EL (cell line): ENCODE measurements at places on chromosomes 7 and 10.
A peak's percentile ranks its signal among the peaks of the same experiment; 100 is the strongest.

DNA sequence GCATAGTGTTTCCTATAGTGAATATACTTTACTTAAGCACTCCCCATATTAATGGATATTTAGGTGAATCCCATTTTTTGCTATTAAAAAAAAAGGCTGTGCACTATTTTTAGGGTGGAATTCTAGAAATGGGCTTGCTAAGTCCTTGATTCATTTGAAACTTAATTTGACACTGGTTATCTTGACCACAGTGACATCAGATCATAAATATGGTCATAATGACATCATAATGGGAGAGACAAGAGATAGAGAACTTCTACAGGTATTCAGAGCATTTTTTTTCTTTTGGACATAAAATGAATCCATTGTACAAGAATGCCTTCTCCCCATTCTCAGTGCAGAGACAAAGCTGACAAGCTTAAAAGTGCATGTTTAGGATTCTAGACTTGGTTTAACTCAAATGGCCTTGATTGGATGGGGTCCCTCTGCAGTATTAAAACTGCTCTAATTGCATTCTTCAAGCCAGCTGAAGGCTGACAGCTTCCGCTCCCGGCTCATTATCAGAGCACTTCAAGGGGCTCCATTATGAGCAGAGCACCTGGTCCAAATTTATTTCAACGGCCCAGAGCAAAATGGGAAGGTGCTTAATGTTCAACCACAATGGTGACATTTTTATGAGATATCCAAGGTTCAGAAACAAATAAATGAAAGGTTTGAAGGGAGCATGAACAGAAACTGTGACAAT lies 104.8 kb downstream of the JAZF1 start:
- DNase-seq: peak; percentile 43

- no peak for DNase-seq
Observed at GRCh38 chr10:114537736-114538135, 120.3 kb downstream of the ABLIM1 start.

DNA sequence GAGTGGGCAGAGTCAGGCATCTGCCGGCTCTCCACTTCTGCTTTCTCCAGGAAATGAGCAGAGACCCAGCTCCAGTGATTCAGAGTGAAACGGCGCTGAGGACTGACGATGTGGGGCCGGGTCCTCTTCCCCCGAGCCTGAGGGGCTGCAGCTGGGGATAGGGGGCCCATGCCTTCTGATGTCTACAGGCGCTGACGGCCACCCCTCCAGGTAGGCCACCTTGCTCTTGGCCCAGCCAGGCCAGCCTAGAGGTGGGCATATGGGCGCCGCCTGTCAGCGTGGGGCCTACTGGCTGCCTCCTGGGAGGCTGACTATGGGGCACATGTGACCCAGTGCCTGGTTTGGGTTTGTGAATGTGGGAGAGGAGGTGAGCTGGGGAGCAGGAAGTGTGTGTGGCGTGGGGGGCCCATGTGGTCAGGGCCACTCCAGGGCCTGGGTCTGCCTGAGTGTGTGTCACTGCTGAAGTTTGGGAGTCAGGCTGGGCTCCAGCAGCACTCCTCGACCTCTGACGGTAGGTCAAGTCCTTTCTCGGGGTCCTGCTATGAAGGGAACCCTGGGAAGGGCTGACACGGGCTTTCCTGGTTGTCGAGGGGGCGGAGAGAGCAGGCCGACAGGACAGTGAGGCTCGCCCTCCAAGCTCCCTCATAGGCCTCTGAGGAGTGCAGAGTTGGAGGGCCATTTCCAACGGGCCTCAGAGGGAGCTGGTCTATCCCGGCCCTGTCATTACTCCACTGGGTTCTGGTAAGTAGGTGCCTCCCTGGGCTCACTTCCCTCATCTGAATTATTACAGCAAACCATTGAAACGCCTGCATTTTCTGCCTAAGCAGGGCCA lies at the start of gene WDFY4:
Gene WDFY4 (plus strand): TSS at position 82 of the 832 bp plus-strand sequence. CDS start 24,860 bp downstream, outside the sequence.
- no peak for DNase-seq

- DNase-seq: no peak
Observed at GRCh38 chr7:96548664-96549063, 161.0 kb downstream of the SEM1 start.

DNA sequence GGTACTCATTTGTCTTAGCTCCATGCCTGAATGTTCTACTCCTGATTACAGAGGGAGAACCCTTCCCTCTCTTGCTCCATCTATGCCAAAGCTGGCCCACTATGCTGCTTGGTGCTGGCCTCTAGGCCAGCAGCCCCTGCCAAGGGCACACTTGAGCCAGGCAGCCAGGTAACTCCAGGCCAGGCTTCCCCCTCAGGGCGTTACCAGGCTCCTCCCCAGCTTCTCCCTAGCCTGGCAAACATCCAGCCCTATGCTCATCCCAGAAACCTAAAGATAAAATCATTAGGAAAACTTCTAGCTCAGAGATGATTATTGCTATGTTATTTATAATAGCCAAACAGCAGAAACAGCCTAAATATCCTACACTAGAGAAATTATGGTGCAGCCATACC lies 103.7 kb downstream of the KCNMA1 start:
- DNase-seq: peak; percentile 48

GRCh38 chr7:20216406-20217036 lies 663 bp downstream of the MACC1 start:
- DNase-seq: no peak

DNA sequence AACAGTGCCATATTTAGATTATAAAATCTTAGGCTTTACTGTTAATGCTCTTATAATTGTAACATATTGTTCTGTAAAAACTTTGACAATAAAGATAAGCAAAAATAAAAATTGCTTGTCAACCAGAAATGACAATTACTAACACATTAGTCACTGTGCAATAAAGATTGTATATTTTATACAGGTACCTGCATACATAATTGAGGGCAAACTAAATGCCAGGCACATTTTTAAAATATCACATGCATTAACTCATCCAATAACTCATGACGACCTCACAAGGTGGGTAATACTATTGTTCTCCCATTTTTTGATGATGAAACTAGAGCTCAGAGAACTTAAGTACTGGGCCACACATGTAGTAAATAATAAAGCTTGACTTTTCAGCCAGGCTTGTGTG lies 1020.2 kb upstream of the C7orf33 start:
- DNase-seq: peak; percentile 19

GRCh38 chr10:35852721-35853120 lies 210.6 kb upstream of the FZD8 start:
- no peak for DNase-seq

DNA sequence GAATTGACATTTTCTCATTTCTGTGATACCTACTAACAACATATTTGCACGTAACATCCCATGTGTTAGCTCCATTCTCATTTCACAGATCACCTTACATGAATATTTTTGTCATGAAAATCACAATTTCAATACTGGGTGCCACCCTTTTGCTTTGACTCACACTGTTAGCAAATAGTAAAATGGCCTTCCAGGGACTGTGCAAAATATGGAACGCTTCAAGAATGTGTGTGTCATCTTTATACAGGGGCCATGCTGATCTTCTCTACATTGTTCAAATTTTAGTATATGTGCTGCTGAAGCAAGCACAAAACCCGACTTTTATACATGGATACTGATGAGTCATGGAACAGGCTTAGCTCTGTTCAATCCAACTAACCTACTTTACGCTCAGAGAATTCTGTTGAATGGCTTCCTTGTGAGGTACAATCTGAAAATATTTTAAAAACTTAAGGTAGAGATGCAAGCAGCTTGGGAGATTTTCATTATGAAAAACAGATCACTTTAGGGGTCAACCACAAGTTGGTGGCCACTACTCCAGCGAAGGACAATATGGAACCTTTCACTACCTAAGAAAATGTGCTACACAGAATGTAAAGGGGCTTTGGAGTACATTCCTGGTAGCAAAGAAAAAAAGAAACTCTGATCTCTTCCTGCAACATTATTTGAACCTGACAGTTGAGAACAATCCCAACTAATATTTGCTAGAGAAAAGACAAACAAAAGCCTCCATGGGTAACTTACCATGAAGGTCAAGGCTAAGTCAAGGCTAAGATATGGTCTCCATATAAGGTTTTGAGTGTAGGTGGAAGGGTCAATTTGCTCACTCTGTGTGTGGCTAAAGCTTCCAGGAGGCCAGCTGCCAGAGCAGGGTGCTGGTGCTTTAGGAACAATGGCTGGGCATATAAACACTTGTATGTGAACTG lies 11.9 kb downstream of the ANKRD26 start:
- no peak for DNase-seq

- peak; percentile 90 for DNase-seq
Observed at GRCh38 chr7:22001345-22002004, 55.8 kb upstream of the CDCA7L start.

- no peak for DNase-seq
Observed at GRCh38 chr7:45643630-45644029, 69.5 kb downstream of the ADCY1 start.

GRCh38 chr10:114694752-114695151 lies 36.7 kb upstream of the ABLIM1 start:
- peak; percentile 35 for DNase-seq

DNA sequence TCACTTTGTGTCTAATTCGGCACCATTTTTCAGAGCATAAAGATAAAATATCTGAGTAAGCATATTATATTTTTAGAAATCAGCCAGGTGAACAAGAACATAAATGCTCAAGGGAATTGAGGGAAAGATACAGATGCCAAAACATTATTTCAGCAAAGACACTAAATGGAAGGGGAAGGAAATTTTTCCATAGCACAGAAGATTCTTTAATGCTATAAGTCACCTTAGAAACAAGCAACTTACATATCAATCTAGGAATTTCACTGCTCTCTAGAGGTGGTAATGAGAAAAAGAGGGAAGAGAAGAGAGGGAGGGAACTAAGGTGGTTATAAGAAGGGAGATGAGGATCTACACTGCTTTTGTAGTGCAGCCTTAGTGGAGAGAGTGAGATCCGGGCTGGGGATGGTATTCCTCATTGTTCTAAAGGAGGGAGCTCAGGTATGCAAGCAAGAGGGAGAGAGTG lies 20.4 kb downstream of the ZNF365 start:
- DNase-seq: no peak

DNA sequence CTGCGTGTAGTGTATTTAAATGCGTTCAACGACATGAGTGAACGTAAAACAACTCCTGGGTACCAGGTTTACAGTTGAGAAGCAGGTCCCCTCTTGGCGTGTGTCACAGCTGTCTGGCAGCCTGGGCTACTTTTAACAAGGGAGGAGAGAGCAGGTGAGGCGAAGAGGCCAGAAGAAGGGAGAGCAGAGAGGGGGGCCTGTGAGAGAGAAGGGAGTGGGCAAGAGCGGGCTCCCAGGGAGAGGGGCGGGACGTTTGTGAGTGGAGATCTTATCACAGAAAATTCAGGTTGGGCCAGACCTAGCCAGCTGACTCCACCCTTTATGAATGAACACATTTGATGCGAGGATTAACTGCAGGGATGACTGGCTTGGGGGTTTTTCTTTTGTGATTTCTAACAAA lies 154.0 kb downstream of the CAMK1D start:
- no peak for DNase-seq

DNA sequence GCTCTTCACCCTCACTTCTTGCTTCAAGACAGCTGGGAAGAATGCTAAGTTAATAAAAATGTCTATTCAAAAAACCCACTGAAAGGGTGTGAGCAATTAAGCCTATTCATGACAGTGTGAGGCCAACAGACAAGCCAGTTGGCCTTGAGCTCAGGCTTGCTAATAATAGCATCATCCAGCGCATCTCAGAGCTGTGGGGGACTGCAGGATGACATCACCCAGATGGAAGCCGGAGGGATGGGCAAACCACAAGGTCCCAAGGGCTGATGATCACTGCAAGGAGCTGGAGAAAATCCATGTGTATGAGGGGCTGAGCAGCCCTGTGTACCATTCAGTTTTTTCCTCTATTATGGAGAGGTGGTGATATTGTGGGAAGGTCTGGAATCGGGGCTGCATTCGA lies 770.4 kb downstream of the TNS3 start:
- peak; percentile 96 for DNase-seq

- no peak for DNase-seq
Observed at GRCh38 chr7:9657257-9657656, 1223.8 kb downstream of the NXPH1 start.

DNA sequence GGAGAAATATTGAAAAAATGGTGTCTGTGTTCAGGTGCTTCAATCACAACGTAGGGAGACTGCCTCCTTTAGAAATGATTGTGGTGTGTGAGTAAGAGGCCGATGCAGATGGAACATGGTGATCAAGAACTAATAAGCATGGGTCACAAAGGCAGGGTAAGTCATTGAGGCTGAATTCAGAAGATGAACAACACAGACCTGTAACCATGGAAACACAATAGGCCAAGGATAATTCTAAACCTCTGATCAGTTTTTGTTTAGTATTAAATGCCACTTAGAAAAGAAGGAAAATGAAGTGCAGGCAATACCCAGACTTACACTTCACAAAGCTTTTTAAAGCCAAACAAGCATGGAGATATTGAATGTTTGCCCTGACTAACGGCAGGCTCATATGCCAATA lies 32.8 kb upstream of the TAS2R16 start:
- no peak for DNase-seq

- peak; percentile 18 for DNase-seq
Observed at GRCh38 chr7:121563177-121563576, 167.1 kb upstream of the FAM3C start.

DNA sequence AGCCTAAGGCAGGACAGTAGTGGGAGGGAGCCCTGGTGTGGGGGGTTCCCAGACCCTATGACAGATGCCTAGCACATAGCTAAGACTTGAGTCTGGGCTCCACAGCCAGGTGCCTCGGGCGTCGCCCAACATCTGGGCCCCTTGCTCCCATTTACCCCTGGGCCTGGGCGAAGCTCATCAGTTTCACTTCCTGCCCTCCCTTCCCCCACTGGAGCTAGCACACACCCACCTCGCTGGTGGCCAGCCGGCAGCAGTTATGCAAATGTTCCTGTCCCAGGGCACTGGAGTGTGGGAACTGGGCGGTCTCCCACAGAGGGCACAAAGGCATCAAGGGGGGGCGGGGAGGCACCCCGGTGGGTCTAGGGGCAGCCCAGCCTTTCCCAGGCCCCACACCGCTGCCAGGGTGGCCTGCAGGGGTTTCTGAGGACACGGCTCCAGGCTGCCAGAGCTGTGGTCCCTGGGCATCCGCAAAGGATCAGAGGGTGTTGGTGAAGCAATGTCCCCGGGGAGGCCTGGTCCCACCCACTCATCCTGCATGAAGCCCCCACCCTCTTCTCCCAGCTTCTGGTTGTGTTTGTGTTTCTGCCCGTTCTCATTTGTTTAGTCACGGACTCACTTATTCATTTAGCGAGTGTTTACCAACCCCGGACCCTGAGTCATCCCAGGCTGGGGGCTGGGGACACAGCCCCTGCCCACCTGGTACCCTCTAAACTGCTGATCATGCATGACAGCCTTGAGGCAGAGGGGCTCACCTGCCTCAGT lies 20.4 kb downstream of the SH2B2 start:
- peak; percentile 57 for DNase-seq

GRCh38 chr10:22501413-22501812 lies 156.1 kb downstream of the SPAG6 start:
- no peak for DNase-seq

DNA sequence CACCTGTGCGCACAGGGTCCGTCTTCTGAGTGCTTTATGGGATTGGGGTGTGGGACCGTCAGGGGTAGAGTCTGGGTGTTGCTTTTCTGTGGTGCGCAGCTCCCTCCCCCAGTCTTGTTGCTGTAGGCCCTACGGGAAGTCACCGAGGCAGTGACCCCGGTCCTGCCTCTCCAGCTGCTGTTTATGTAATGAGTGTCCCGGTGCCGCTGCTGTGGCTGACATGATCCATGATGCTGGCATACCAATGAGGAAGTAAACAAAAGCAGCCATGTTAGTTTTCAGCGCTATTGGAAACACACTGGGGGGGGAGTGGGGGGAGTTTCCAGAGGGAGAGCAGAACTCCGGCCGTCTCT lies 1.1 kb downstream of the TRIM8 start:
- peak; percentile 79 for DNase-seq

GRCh38 chr7:73769481-73770001 lies 529 bp downstream of the CLDN3 start:
- DNase-seq: no peak

- DNase-seq: peak; percentile 25
Observed at GRCh38 chr10:59234816-59235429, 58.5 kb downstream of the PHYHIPL start.

GRCh38 chr7:82183634-82184033 lies 259.9 kb downstream of the CACNA2D1 start:
- peak; percentile 72 for DNase-seq
